SK-N-SH (cell line): ENCODE measurements at places on chromosomes 2 and 18. TPM values are rescaled to one million over a fixed set of nuclear protein-coding genes. Genes with fewer than 3 reads are reported as not detected.

Gene SF3B1
- 162 and 276 TPM in 2 replicates for polyA plus RNA-seq

Gene PTPRM
- polyA plus RNA-seq: 16.0 and 25.7 TPM in 2 replicates

Gene SATB2
- 0.06 and 0.13 TPM in 2 replicates for polyA plus RNA-seq

- no peak for DNase-seq
These were observed 87.4 kb upstream of the GLS start for GRCh38 chr2:190792956-190793888.

GRCh38 chr18:36960038-36960437 lies 131.1 kb downstream of the KIAA1328 start:
- no peak for DNase-seq

DNA sequence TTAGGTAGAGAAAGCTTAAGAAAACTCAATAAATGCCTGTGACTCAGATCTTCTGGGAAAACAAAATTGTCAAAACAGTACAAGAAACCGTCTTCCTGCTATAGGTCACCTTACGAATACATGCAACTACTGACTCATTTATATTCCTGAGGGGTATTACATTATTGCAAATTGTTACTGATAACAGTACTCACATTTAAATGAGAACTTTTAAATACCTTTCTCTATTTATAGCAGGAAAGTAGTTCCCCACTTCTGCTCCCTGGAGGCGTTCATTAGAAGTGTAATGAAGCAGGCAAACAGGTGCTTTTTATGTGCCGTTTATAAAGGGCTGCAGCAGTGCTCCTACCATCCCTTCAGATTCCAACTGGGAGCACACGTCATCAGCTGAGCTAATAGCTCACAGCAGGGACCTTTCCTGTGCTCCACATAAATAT lies 65.1 kb upstream of the RPRM start:
- DNase-seq: no peak
